ENCODE measurements at places on chromosomes 7 and 10.

DNA sequence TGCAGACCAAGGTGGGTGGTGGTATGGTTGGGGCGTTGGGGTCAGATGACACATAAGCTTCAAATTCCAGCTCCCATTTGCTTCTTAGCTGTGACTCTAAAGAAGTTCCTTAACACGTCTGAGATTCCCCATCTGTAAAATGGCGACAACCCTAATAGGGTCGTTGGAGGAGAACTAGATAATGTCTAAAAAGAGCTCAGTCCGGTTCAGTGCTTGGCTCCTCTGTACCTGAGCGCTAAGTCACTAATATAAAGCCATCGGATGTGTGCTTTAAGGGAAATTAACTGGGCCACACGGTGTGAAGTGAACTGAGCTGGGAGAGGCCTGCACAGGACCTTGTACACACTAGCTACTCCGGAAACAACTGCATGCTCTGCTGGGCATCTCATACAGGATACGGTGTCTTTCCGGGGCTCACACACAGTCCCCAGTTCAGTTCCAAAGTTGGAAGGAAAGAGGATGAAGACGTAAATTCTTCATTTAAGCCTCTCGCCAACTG lies 476 bp upstream of the ZFYVE27 start:
- DNase-seq = no peak

DNA sequence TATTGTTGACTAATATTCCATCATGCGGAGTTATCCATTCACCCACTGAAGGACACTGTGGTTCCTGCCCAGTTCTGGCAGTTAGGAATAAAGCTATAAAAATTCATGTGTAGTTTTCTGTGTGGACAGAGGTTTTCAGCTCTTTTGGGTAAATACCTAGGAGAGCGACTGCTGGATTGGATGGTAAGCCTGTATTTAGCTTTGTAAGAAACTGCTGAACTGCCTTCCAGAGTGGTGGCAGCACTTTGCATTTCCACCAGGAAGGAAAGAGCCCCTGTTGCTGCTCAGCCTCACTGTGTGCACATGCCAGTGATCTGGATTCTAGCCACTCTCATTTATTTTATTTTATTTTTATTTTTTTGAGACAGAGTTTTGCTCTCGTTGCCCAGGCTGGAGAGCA lies 14.2 kb downstream of the ZNF775 start:
- DNase-seq = peak; percentile 24

GRCh38 chr7:144575456-144575855 lies 172.0 kb upstream of the NOBOX start:
- DNase-seq = no peak

DNA sequence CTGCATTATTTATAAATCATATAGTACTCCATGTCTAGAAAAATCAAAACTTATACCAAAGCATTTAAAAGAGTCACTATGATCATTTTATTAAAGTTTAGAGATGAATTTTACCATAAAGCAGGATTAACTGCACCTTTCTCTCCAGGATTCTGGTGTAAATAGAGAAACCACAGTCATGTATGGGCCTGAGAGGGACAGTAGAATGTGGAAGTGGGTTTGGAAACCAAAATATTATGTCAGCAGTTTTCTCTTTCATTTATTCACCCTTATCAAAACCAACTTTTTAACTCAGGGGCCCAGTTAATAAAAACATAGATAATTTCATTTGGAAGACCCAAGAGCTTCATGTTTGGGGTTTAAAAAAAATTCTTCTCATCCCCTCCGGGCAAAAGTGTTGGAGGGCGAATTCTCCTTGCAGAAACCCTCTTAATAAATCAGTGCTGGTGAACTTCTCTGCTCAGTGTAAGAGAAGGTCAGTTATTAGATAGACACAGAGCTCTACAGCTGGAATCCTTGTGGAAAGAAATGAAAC lies 266.2 kb downstream of the CREB5 start:
- no peak for DNase-seq

GRCh38 chr7:35701287-35701900 lies 6.5 kb upstream of the HERPUD2 start:
- no peak for DNase-seq

GRCh38 chr7:77393261-77393660 lies 22.9 kb downstream of the GSAP start:
- DNase-seq = no peak

- no peak for DNase-seq
These were observed 32.4 kb downstream of the WAPL start for GRCh38 chr10:86489071-86489810.

DNA sequence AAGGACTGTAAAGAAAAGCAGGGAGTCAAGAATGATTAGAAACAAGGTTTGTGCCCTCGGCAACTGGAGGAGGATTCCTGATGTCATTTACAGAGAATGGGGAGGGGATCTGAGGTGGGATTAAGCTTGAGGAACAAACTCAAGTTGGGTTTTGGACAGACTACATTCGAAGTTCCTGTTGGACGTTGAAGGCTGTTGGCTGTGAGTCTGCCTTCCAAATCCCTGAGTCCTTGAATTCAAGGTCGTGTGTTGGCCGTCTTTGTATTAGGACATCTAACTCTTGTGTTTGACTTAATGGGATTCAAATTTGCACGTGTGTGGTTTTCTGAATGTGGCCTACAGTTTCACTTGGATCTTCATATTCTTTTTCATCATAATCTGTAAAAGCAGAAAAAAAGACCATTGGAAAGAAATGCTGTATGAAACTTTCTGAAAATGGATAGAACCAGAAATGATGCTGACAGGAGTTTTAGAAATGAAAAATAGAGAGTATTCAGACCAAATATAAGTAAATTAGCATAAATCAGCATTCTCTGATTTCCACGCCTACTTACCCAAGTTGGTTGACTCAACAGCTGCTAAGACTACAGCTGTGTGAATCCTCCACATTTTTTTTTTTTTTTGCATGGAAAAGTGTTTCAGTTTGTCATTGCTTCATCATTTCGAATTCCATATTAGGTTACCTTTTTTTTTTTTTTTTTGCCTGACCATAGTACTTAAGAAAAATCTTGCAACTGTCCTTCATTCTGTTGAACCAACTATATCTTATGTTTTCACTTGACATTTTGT lies 94.8 kb downstream of the KIAA1217 start:
- no peak for DNase-seq

GRCh38 chr7:45924283-45924682 lies 3.2 kb upstream of the IGFBP3 start:
- DNase-seq = no peak

DNA sequence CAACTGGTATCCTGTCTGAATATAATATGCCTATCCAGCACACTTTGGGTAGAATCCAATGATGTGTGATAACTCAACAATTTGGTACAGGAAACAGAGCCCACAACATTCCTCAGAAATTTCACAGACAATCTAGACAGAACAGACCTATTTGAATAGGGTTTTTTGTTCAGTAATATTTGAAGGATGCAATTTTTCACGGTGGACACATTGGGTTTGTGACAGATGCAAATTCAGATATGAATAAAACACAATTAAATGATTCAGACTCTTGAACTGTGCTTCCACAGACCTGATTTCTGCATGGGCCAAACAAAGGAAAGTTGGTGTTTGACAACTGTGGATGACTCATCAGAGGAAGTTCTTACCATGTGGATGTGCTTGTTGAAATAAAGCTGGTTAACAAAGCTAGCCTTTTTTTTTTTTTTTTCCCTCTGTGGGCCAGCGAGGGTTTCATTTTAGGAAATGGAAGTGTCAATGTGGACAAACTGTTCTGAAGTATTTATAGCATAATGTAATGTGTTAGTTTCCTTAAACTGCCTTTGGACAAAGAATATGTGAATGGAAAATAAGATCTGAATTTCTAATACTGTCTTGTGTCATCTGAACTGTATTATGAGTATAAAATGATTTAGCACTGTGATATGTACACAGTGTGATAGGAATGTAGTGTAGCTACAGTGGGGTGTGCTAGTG lies 43.2 kb upstream of the FAM133B start:
- DNase-seq = no peak

- DNase-seq = peak; percentile 75
These were observed at the start of gene ADGRA1 for GRCh38 chr10:133087679-133088178. Gene ADGRA1 (plus strand): TSS chr10:133087924. CDS start chr10:133088910, 986 bp downstream.

DNA sequence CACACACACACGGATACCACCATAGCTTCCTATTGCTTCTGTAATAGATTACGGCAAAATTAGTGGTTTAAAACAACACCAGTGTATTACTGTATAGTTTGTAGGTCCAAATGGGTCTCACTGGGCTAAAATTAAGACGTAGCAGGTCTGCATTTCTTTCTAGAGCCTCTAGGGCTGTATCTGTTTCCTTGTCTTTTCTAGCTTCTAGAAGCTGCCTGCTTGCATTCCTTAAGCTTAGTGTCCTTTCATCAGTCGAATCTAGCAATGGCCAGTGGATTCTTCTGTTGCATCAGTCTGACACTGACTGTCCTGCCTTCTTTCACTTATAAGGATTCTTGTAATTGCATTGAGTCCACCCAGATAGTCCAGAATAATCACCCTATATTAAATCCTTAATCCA lies 882.3 kb downstream of the PCDH15 start:
- no peak for DNase-seq

- peak; percentile 35 for DNase-seq
These were observed 374.9 kb upstream of the SEMA3D start for GRCh38 chr7:85561706-85562105.

- DNase-seq = no peak
These were observed 2.0 kb downstream of the CUL1 start for GRCh38 chr7:148700661-148701064.

DNA sequence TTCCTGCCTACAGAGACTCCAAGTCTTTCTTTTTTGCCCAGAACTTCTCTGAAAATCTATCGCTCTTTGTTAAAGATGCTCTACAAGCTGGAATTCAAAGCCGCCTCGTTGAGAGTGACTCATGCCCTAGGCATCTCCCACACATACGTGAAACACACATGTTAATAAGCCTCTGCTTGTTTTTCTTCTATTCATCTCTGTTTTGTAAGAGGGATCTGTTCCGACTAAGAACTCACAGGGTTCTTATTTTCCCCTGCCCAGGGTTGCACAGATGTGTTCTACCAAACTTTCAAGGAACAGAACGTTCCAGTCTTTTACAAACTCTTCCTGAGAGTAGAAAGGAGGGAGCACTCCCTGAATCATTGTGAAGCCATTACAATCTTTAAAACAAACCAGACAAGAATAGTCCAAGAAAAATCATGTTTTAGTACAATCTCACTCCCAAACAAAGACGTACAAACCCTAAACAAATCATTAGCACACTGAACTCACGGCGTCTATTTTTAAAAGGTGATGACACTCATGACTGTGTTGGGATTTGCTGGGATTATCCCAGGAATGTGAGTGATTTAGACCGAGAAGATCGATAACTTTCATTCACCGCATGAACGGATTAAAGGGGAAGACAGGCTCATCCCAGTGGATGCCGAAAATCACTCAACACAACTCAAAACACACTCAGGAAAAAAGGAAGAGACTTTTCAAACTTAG lies 55.3 kb upstream of the INPP5A start:
- no peak for DNase-seq

DNA sequence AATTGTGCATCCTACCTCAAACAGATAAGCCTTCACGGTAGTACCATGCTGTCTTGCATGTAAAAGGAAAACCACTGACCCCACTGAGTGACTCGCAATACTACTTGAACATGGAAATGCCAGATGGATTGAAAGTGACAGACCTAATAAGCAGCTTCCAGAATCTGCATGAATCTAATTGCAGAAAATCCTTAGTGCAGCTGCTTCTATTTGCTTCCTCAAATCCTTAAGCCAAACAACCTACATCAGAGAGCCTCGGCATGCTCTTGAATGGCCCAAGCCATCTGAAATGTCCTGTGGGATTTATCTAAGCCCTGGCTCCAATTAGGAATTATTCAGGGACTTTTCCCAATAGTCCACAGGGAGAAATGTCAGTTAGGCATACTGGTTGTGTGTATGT lies 509.5 kb upstream of the CELF2 start:
- no peak for DNase-seq
